ENCODE measurements at places on chromosomes 5 and 9.

DNA sequence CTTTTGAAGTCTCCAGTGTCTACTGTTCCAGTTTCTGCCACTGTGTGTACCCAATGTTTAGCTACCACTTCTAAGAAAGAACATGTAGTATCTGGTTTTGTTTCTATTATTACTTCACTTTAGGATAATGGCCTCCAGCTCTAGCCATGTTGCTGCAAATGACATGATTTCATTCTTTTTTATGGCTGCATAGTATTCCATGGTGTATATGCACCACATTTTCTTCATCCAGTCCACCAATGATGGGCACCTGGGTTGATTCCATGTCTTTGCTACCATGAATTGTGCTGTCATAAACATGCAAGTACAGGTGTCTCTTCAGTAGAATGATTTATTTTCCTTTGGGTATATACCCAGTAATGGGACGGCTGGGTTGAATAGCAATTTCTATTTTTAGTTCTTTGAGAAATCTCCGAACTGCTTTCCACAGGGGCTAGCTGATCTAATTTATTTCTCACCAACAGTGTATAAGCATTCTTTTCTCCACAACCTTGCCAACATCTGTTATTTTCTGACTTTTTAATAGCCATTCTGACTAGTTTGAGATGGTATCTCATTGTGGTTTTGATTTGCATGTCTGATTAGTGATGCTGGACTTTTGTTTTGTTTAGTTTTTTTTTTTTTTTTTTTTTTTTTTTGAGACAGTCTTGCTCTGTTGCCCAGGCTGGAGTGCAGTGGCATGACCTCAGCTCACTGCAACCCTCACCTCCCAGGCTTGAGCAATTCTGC lies 68.9 kb downstream of the WDR41 start:
- no peak overlapping the region for H3K27ac ChIP-seq
- no peaks in the 10 kb centered on the region for H3K36me3 ChIP-seq
- H3K4me3 ChIP-seq, result no peak overlapping the region
- DNase-seq, result no peak

DNA sequence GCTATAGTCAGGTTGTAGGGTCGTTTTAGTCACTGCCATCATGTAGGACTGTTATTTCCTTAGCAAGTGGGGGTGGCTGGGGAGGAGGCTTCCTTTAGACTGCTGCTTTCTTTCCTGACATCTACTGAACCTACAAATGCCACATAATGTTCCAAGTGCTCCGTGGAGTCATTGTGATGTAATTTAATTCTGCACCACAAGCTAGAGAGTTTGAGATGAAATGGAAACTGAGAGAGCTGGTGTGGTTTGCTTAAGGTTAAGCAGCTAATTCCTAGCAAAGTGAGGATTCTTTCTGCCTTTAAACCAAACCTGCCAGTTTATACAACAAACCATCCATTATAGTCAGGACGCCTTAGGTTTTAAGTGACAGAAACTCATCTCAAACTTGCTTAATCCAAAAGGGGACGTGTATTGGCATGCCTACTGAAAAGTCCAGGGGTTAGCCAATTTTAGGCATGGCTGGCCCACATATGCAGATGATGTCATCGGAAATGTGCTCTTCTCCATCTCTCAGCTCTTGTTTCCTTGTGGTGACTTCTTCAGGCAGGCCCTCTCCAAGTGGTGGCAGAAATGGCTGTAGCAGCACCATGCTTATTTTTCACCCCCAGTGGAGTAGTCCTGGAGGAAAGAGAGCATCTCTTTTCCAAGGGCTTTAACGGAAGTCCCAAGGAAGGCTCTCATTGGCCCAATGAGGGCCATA lies 30.5 kb downstream of the ZNF618 start:
- H3K27ac ChIP-seq, result no peak overlapping the region
- DNase-seq, result no peak
- H3K36me3 ChIP-seq, result no peaks in the 10 kb centered on the region
- no peaks in the 10 kb centered on the region for H3K4me1 ChIP-seq

GRCh38 chr9:87662808-87663528 lies 63.0 kb upstream of the CTSL start:
- DNase-seq, result peak; percentile 76
- peaks cover 20% of the 10 kb centered on the region for H3K36me3 ChIP-seq
- no peaks in the 10 kb centered on the region for H3K27me3 ChIP-seq
- no peak overlapping the region for H3K27ac ChIP-seq
- H3K4me3 ChIP-seq, result no peak overlapping the region
- no peaks in the 10 kb centered on the region for H3K4me1 ChIP-seq

DNA sequence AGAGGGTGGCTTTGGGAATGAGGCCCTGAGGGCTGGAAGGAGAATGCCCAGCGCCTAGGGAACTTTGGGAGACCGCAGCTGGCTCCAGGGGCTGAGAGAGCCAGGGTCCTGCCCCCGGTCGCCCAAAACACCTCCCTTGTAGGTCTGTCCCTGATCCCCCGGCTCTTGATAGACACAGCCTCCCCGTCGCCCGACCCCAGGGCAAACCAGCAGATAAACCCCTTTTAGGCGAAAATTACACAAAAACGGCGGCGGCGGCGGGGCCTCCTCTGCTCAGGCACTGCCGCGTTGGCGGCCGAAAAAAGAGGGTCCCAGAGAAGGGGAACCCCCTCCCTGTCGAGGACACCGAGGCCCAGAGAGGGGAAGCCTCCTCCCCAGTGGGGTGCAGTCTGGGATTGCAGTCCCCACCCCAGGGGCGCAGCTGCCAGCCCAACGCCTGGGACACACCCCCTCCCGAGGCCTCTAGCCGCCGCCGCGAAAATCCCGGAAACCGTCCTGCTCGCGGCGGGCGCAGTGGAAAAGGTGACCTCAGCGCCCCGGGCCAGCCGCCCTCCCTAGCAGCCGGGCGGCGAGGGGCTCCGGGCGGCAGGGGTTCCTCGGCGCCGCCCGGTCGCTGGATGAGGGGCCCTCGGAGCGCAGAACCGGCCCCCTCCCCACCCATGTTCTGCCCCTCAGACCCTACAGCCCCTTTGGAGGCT lies 3.1 kb upstream of the BARX1 start:
- DNase-seq, result no peak
- peaks cover 6% of the 10 kb centered on the region for H3K4me1 ChIP-seq
- no peaks in the 10 kb centered on the region for H3K36me3 ChIP-seq
- no peak overlapping the region for H3K27ac ChIP-seq
- H3K4me3 ChIP-seq, result no peak overlapping the region

- no peak overlapping the region for H3K4me3 ChIP-seq
- no peaks in the 10 kb centered on the region for H3K4me1 ChIP-seq
- no peak for DNase-seq
- H3K27me3 ChIP-seq, result no peaks in the 10 kb centered on the region
- H3K27ac ChIP-seq, result no peak overlapping the region
Observed at GRCh38 chr9:103942200-103942599, 151.9 kb upstream of the SMC2 start.

- no peak overlapping the region for H3K4me3 ChIP-seq
- H3K27ac ChIP-seq, result no peak overlapping the region
- peaks cover 24% of the 10 kb centered on the region for H3K36me3 ChIP-seq
- H3K4me1 ChIP-seq, result peaks cover 1% of the 10 kb centered on the region
- H3K27me3 ChIP-seq, result no peaks in the 10 kb centered on the region
Observed at GRCh38 chr9:135505406-135506187, 5.1 kb downstream of the MRPS2 start.

DNA sequence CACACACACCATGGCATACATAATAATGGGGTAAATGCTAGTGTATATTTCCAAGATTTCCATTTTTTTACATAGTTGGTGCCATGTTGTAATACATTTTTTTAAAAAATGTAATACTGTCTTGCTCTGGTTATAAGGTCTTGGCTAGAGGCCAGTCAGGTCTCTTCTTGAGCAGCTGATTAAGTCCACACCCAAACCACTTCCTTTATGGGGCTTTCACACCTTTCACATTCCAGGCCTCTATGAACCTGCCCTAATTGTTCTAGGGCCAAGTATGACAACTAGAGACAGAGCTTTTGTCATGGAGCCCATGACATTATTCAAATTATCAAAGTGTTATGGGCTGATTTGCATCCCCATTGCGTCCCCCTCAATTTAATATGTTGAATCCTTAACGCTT lies 495.6 kb upstream of the CTNND2 start:
- no peaks in the 10 kb centered on the region for H3K27me3 ChIP-seq
- no peaks in the 10 kb centered on the region for H3K36me3 ChIP-seq
- H3K4me3 ChIP-seq, result no peak overlapping the region

DNA sequence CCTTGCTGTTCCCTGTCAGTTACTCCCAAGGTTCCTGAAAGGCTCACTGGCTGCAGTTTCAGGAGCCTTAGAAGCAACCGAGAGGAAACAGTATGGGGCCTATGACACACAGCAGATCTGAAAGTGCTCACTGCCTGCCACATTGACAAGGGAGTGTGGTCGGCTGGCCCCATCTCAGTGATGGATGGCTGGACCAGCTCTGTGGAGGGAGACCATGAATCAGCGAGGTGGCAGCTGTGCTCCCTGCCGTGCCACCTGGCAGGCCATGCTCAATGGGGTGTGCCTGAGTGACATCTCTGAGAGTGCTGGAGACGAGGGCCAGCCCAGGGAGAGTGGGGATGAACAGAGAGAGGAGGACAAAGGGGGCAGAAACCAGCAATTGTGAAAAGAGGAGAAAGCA lies 49.1 kb downstream of the DOCK2 start:
- H3K36me3 ChIP-seq, result no peaks in the 10 kb centered on the region
- no peak for DNase-seq
- H3K4me3 ChIP-seq, result no peak overlapping the region
- no peak overlapping the region for H3K27ac ChIP-seq

- H3K4me1 ChIP-seq, result no peaks in the 10 kb centered on the region
- H3K27me3 ChIP-seq, result no peaks in the 10 kb centered on the region
- H3K27ac ChIP-seq, result no peak overlapping the region
- no peaks in the 10 kb centered on the region for H3K36me3 ChIP-seq
Observed at GRCh38 chr9:121447321-121447834, 52.3 kb downstream of the GGTA1 start.

DNA sequence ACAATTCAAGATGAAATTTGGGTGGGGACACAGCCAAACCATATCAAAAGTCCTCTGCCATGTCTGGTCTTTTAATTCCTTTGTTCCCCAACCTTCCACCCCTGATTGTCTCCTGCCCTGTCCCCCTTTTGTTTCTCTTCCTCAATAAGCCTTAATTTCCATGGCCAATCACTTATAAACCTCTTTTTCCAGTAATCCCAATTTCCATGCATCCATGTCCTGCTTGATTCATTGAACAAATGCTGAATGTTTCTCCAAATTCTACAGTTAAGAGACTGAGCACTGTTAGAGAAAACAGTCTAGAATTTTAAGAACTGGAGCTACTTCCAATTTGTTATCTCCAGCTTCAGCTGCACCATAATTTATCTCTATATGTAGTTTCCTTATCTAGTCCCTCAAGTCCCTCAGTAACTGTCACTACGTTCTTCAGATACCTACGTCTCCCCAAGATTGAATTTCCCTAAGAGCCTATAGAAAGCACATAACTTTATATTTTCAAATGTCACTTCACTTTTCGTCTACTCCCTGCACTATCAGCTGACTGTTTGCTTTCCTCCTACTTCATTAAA lies 34.2 kb downstream of the TARS1 start:
- peaks cover 1% of the 10 kb centered on the region for H3K27me3 ChIP-seq
- no peak for DNase-seq
- no peak overlapping the region for H3K27ac ChIP-seq

- no peaks in the 10 kb centered on the region for H3K27me3 ChIP-seq
- no peak overlapping the region for H3K27ac ChIP-seq
- H3K4me1 ChIP-seq, result peaks cover 1% of the 10 kb centered on the region
Observed at GRCh38 chr9:95061916-95062595, 255.5 kb downstream of the FANCC start.

GRCh38 chr5:122940890-122941289 lies 95.5 kb downstream of the SNX24 start:
- no peak overlapping the region for H3K27ac ChIP-seq
- H3K36me3 ChIP-seq, result 0 out of 2 replicates have a peak, but pooled peaks cover 2% of the 10 kb centered on the region
- no peak overlapping the region for H3K4me3 ChIP-seq
- H3K4me1 ChIP-seq, result peaks cover 3% of the 10 kb centered on the region
- DNase-seq, result no peak

- 0 out of 2 replicates have a peak, but pooled peaks cover 1% of the 10 kb centered on the region for H3K4me1 ChIP-seq
- no peak for DNase-seq
- no peaks in the 10 kb centered on the region for H3K27me3 ChIP-seq
- H3K4me3 ChIP-seq, result no peak overlapping the region
- no peak overlapping the region for H3K27ac ChIP-seq
- H3K36me3 ChIP-seq, result no peaks in the 10 kb centered on the region
Observed at GRCh38 chr9:567747-568305, 273.7 kb upstream of the DMRT1 start.

DNA sequence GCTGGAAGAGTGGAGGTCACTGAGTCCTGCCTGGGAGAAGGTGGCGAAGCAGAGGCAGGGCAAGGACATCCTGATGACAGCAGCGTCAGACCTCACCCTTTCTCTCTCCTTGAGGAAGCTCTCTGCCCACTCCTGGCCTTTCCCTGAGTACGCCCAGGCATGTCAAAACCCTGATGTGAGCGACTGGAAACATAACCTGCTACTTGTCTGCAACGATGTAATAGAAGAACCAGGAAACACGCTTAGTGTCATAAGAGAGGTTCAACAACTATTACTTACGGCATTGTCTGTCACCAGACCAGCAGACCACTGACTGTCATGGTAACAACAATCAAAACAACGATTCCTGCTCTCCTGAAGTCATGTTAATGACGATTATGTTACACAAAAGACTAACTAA lies 152.4 kb downstream of the ACTL7B start:
- no peaks in the 10 kb centered on the region for H3K36me3 ChIP-seq
- H3K4me1 ChIP-seq, result no peaks in the 10 kb centered on the region
- H3K4me3 ChIP-seq, result no peak overlapping the region
- DNase-seq, result no peak

- H3K4me3 ChIP-seq, result no peak overlapping the region
- H3K36me3 ChIP-seq, result peaks cover 3% of the 10 kb centered on the region
- no peaks in the 10 kb centered on the region for H3K4me1 ChIP-seq
- no peaks in the 10 kb centered on the region for H3K27me3 ChIP-seq
- no peak for DNase-seq
- H3K27ac ChIP-seq, result no peak overlapping the region
Observed at GRCh38 chr9:93288891-93289883, 105.2 kb downstream of the WNK2 start.

- DNase-seq, result no peak
- H3K4me3 ChIP-seq, result no peak overlapping the region
- H3K4me1 ChIP-seq, result no peaks in the 10 kb centered on the region
Observed at GRCh38 chr5:171847026-171847425, 61.4 kb downstream of the SMIM23 start.

GRCh38 chr9:70701163-70701562 lies 286.7 kb upstream of the KLF9 start:
- no peak overlapping the region for H3K4me3 ChIP-seq
- H3K4me1 ChIP-seq, result no peaks in the 10 kb centered on the region
- DNase-seq, result no peak
- no peaks in the 10 kb centered on the region for H3K27me3 ChIP-seq
- H3K27ac ChIP-seq, result no peak overlapping the region
- no peaks in the 10 kb centered on the region for H3K36me3 ChIP-seq

All from iPS DF 6.9 (cell line).